Lower lobe of right lung (tissue), 2 donors: ENCODE measurements at places on chromosomes 12 and 14.

DNA sequence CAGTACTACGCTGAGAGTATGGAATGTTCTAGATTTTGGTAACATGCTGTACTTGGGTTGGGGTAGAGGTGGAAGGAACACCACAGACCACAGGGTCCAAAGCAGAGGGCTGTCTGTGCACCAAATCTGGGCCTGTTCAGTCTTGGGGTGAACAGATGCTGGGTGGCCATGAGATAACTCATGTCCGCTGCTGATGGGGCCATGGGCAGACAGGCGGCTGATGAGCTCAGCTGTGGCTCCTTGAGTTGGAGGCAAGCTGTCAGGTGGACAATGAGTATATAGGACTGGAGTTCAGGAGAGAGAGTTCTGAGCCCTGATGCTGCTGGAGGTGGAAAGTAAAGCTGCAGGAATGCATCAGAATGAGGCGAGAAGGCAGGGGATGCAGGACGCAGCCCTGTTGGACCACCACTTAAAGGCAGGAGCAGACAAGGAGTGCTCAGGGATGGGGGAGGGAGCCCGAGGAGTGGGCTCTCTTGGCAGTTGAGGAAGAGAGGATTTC lies 6.2 kb downstream of the SMIM41 start:
- DNase-seq = no peak

GRCh38 chr14:69242311-69243224 lies 17.4 kb upstream of the GALNT16 start:
- DNase-seq = no peak

DNA sequence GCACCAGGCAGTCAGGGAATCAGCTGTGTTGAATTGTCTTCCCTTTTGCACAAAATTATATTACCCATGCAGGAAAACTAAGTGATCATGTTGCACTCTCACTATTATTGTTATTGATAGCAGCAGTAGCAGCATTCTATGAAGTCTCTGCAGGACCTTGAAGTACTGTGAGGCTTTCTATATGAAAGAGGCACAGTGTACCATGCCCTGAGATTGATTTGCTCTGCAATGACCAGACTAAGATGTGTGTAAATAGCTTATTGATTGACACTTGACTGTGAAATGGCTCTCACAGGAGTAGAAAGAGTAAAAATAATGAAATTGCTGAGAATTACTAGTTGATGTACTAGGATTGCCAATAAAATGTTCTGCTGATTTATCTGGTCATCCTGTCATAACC lies 99.9 kb downstream of the KICS2 start:
- no peak for DNase-seq

- no peak for DNase-seq
Measured at GRCh38 chr14:46451800-46452199, 199.8 kb downstream of the RPL10L start.
